ENCODE measurements at places on chromosomes 1 and 21. TPM values are rescaled to one million over a fixed set of nuclear protein-coding genes. Genes with fewer than 3 reads are reported as not detected.

The ZNF683 gene
- total RNA-seq, result not detected

The KLF17 gene
- total RNA-seq, result not detected

GRCh38 chr1:169989246-169989645, 85.2 kb downstream of the KIFAP3 start:
- DNase-seq, result no peak

DNA sequence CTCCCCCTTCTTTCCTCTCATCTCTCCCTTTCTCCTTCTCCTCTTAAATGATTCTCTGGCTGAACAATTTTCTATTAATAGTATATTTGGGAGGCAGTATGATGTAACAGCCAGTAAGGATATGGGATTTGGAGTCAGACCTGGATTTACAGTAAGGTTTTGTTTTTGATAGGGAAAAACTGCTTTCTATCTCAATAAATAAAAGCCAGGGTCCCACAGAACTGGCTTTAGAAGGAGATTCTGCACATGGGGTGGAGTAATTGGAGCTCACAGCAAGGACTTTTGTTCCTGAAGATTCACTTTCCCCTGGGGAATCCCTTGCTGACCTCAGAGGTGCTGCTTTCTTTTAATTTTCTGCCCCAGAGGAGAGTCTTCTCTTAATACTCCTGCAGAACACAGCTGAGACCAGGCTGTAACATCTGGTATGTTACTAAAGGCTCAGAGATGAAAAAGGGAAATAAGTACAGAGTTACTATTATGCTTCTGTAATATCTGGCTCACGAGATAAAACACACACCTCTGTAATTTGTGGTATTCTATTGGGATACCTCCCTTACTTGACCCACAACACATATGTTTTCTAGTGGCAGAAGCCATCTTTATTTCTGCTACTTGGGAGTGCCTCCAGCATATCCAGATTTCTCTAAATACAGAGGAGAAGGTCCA, 13.4 kb downstream of the EPB41 start:
- DNase-seq, result peak; percentile 16
